ENCODE measurements at places on chromosomes 3 and 15.
A peak's percentile ranks its signal among the peaks of the same experiment; 100 is the strongest.

GRCh38 chr3:56851966-56852884 lies 50.5 kb upstream of the ARHGEF3 start:
- DNase-seq, result no peak

DNA sequence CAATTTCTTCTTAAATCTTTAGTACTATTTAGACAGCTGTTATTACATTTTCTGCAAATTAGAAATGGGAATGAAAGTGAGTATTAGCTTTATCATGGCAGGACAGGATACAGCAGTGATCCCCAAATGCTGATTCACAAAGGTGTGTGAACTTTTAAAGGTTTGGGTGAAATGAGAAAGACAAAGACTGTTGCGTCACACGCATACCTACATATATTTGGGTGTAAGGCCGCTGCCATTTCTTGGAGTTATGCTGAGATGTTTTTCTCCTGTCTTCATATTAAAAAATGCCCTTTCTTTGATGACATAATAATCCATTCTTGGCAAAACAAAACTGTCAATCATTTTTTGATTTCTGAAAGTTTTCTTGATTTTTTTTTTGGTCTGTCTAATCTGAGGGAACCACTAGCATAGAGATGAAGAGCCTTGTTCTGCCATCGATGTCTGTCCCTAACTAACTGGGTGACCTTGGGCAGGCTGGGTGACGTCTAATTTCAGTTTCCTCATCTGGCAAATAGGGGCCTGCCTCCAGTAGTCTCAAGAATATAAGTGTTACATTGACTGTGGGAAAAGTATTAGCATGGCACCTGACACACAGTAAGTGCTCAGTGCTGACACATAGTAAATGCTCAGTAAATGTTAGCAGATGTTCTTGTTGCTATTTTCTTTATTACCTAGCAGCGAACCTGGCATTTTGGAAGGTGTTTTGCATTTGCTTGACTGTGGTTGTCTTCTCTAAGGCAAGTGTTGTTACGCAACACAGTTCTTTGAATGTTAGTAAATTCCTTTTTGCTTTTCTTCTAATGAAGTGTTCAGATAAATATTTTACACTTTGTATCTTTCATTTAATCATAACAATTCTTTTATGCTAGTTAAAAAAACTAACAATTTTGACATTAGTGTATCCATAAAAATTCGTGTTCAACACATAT lies 5.0 kb downstream of the MITF start:
- no peak for DNase-seq

- DNase-seq, result no peak
Observed at GRCh38 chr3:133831966-133832801, 26.6 kb downstream of the SRPRB start.

- no peak for DNase-seq
Observed at GRCh38 chr3:41222501-41222900, 23.2 kb downstream of the CTNNB1 start.

DNA sequence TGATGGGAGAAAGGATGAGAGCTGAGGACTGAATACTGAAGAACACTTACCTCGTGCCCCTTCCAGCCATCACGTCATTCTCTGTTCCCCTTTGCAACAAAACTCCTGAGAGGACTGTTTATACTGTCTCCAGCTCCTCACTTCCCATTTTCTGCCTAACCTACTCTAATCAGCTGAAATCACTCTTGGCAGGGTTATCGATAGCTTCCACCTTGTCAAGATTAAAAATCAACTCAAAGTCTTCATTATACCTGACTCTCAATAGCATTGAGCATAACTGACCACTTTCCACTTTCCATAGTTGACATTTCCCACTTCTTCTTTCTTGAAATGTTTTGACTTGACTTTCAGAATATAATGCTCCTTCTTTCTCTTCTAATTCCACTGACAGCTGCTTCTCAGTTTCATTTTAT lies 4.3 kb downstream of the BTBD1 start:
- no peak for DNase-seq

- DNase-seq, result no peak
Observed at GRCh38 chr3:146092230-146092629, 68.8 kb downstream of the PLOD2 start.

DNA sequence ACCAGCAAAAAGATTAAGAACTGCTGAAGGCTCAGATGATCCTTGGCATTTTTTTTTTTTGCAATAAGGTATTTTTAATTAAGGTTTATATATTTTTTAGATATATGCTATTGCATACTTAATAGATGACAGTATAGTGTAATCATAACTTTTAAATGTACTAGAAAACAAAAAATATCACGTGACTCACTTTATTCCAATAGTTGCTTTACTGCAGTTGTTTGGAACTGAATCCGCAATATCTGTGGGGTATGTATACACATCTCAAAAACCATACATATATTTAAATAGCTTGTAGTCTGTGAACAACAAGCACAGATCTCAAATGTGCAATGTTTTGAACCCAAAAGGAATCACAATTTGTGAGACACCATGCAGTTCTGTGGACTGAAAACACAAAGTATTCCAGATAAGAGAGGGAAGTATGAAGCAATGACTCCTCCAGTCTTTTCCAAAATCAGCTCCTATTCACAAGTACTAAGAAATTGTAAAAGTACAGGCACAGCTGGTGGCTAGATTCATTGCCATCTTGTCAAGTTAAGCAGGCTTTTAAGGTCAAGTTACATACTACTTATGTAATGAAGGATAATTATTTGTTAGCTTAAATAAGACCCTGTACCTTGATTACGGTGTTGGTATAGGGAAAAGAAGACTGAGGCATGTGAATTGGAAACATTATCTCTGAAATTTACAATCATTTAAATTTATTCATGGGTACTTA lies 331.1 kb downstream of the TBC1D5 start:
- no peak for DNase-seq

DNA sequence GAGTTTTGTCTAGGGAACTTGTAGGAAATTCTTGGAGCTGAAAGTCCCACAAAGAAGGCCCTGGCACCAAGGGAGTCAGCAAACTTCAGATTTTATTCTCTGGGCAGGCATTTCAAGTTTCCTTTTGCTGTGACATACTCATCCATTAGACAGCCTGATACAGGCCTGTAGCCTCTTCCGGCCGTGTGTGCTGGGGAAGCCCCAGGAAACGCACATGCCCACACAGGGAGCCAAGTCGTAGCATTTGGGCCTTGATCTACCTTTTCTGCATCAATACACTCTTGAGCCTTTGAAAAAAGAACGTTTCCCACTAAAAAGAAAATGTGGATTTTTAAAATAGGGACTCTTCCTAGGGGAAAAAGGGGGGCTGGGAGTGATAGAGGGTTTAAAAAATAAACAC lies 15.0 kb downstream of the TIGIT start:
- DNase-seq, result peak; percentile 60

GRCh38 chr3:170205302-170205701 lies 16.9 kb upstream of the PRKCI start:
- DNase-seq, result no peak

DNA sequence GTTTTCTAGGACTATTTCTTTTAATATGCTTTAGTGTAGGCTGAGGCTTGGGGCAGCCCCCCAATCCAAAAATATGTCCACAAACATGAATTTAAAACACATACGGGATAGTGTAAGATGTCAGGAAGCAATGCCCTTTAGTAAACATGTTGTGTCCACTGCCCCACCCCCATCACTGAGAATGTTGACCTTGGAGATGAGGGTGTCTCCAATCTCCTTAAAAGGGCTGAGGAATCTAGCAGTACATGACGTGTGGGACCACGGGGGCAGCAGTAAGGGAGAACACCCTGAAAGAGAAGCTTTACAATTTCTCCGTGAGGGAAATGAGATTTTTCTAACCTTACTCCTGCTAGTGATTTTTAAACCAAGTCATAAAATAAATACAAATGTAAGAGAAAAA lies 84.7 kb downstream of the SQOR start:
- no peak for DNase-seq

GRCh38 chr3:156522673-156523072 lies 32.2 kb downstream of the SSR3 start:
- no peak for DNase-seq

DNA sequence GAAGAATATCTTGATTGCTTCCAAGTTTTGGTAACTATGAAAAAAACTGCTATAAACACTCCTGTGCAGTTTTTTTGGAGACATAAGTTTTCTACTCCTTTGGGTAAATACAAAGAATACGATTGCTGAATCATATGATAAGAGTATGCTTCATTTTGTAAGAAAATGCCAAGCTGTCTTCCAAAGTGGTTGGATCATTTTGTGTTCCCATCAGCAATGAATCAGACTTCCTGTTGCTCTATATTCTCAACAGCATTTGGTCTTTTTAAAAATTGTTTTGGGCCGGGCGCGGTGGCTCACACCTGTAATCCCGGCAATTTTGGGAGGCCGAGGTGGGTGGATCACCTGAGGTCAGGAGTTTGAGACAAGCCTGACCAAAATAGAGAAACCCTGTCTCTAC lies 14.5 kb downstream of the BTD start:
- DNase-seq, result no peak

DNA sequence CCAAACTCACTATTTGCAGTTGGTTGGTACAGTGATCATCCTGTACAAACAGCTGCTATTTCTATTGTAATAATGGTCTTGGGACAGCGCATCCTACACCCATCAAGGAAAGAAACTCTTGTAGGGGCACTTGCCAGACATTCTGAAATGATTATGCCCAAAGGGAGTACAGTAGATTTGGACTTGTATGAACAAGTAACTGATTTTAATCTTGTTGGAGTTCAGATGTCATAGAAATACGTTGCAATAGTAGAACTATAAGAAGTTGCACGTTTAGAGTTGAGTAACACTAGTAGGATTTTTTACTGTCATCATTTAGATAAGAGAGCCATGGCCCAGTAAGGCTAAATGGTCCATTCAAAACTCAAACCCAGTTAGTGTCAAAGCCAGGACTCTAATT lies 192.8 kb downstream of the SATB1 start:
- DNase-seq, result no peak

- no peak for DNase-seq
Observed at GRCh38 chr3:46668116-46668515, 25.4 kb downstream of the ALS2CL start.

GRCh38 chr3:44206862-44207652 lies 34.6 kb upstream of the TOPAZ1 start:
- no peak for DNase-seq

GRCh38 chr3:42755681-42756578 lies 17.1 kb downstream of the CCDC13 start:
- DNase-seq, result no peak

GRCh38 chr3:182970811-182971418 lies 9.4 kb downstream of the DCUN1D1 start:
- DNase-seq, result no peak

Data from activated T-helper 1 cell treated with Interleukin-2 at 50 U/mL for 16 hours (primary cell).